ENCODE measurements at places on chromosomes 4 and X. TPM values are rescaled to one million over a fixed set of nuclear protein-coding genes. Genes with fewer than 3 reads are reported as not detected.

Gene PAGE4
- 2.1 TPM for total RNA-seq

Gene MND1
- total RNA-seq = not detected

Gene CCDC149
- 37.7 TPM for total RNA-seq

Gene SPANXA1
- not detected for total RNA-seq

Gene PABPC4L
- total RNA-seq = 1.2 TPM

Gene S100P
- not detected for total RNA-seq

Gene HMX1
- not detected for total RNA-seq

Gene KLF8
- total RNA-seq = 14.5 TPM

- H3K4me1 ChIP-seq = no peaks in the 10 kb centered on the region
- H3K36me3 ChIP-seq = no peaks in the 10 kb centered on the region
- DNase-seq = no peak
- no peak overlapping the region for H3K4me3 ChIP-seq
Observed at GRCh38 chr4:76964769-76965168, 15.2 kb downstream of the SEPTIN11 start.

- H3K36me3 ChIP-seq = no peaks in the 10 kb centered on the region
- no peak overlapping the region for H3K27ac ChIP-seq
- DNase-seq = no peak
- H3K4me1 ChIP-seq = no peaks in the 10 kb centered on the region
- no peaks in the 10 kb centered on the region for H3K27me3 ChIP-seq
Observed at GRCh38 chrX:6012357-6012756, 216.3 kb downstream of the NLGN4X start.

- DNase-seq = no peak
- no peaks in the 10 kb centered on the region for H3K4me1 ChIP-seq
- H3K36me3 ChIP-seq = no peaks in the 10 kb centered on the region
- no peak overlapping the region for H3K27ac ChIP-seq
- H3K4me3 ChIP-seq = no peak overlapping the region
Observed at GRCh38 chr4:127888559-127888958, 7.9 kb downstream of the PLK4 start.

GRCh38 chrX:40176351-40177116 is 78.8 kb upstream of the BCOR start:
- no peaks in the 10 kb centered on the region for H3K27me3 ChIP-seq
- peaks cover 10% of the 10 kb centered on the region for H3K4me1 ChIP-seq
- H3K36me3 ChIP-seq = no peaks in the 10 kb centered on the region
- peak overlapping the region; percentile 93 for H3K27ac ChIP-seq
- no peak for DNase-seq
- H3K4me3 ChIP-seq = peak overlapping the region; percentile 64

DNA sequence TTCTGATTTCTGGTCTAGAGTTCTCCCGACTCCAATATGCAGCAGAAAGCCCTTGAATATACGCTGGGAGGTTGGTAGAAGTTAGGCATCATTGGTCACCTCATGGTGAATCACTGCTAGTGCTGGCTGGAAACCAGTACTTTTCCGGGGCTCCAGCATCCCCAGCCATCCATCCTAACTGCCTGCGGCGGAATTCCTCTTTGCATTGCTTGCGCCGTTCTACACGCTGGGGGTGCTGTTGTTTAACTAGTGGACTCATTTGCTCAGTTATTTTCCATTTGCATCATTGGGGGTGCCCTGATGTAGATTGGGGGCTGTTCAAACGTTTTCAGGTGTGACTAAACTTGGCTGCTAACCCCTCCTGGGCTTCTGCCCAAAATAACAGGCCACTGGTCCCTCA is 23.3 kb upstream of the GPR50 start:
- no peaks in the 10 kb centered on the region for H3K27me3 ChIP-seq
- no peaks in the 10 kb centered on the region for H3K4me1 ChIP-seq
- no peak overlapping the region for H3K4me3 ChIP-seq

- H3K36me3 ChIP-seq = no peaks in the 10 kb centered on the region
- H3K4me1 ChIP-seq = no peaks in the 10 kb centered on the region
- H3K27me3 ChIP-seq = no peaks in the 10 kb centered on the region
- peak; percentile 89 for DNase-seq
- peak overlapping the region; percentile 65 for H3K4me3 ChIP-seq
Observed at GRCh38 chrX:55907968-55908607, 190.5 kb downstream of the RRAGB start.

GRCh38 chr4:127182687-127183086 is 450.1 kb upstream of the INTU start:
- H3K27ac ChIP-seq = no peak overlapping the region
- H3K27me3 ChIP-seq = no peaks in the 10 kb centered on the region
- no peaks in the 10 kb centered on the region for H3K36me3 ChIP-seq
- no peak overlapping the region for H3K4me3 ChIP-seq
- H3K4me1 ChIP-seq = no peaks in the 10 kb centered on the region
